H1 (cell line): ENCODE measurements at places on chromosomes 7 and 10.

- no peak overlapping the region for H3K27ac ChIP-seq
- no peak for DNase-seq
- no peak overlapping the region for H3K4me3 ChIP-seq
- no peaks in the 10 kb centered on the region for H3K27me3 ChIP-seq
Measured at GRCh38 chr7:106346678-106347217, 62.0 kb upstream of the NAMPT start.

GRCh38 chr10:130787243-130787642 lies 524.3 kb downstream of the TCERG1L start:
- no peak overlapping the region for H3K27ac ChIP-seq
- H3K4me3 ChIP-seq: no peak overlapping the region
- no peak for DNase-seq
- H3K27me3 ChIP-seq: no peaks in the 10 kb centered on the region

GRCh38 chr7:51304729-51305128 lies 11.9 kb downstream of the COBL start:
- no peaks in the 10 kb centered on the region for H3K36me3 ChIP-seq
- H3K27me3 ChIP-seq: no peaks in the 10 kb centered on the region
- DNase-seq: no peak
- no peak overlapping the region for H3K27ac ChIP-seq
- H3K4me3 ChIP-seq: no peak overlapping the region

- no peaks in the 10 kb centered on the region for H3K27me3 ChIP-seq
- DNase-seq: no peak
- no peaks in the 10 kb centered on the region for H3K4me1 ChIP-seq
- H3K4me3 ChIP-seq: no peak overlapping the region
Measured at GRCh38 chr10:65340340-65340739, 1585.5 kb upstream of the LRRTM3 start.

GRCh38 chr10:131679926-131680325 lies 220.9 kb upstream of the PPP2R2D start:
- peaks cover 20% of the 10 kb centered on the region; the same call in 1 of the 2 replicates for H3K4me1 ChIP-seq
- no peak overlapping the region for H3K27ac ChIP-seq
- H3K4me3 ChIP-seq: no peak overlapping the region
- DNase-seq: no peak
- no peaks in the 10 kb centered on the region for H3K27me3 ChIP-seq

- no peak overlapping the region for H3K4me3 ChIP-seq
- H3K27ac ChIP-seq: no peak overlapping the region
- H3K36me3 ChIP-seq: no peaks in the 10 kb centered on the region
- DNase-seq: no peak
- H3K27me3 ChIP-seq: no peaks in the 10 kb centered on the region
Measured at GRCh38 chr10:106942035-106942662, 222.4 kb downstream of the SORCS1 start.

DNA sequence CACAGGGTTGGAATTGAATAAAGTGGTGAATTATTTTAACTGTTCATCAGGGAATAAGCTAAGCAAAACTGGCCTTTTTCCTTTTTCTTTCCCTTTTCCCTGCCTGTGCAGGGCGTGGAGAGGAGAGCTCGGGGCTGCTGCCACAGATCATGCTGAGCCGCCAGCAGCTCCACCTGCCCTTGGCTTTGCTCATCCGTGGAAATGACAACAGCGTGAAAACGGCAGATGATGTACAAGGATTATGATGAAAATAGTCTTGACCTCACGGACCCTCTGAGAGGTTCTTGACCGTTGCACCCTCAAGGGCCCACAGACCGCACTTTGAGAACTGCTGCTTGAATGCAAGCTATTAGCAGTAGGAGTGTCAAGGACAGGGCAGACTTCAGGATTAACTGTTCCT lies 10.6 kb downstream of the PPP2R2D start:
- DNase-seq: no peak
- H3K36me3 ChIP-seq: peaks cover 3% of the 10 kb centered on the region; the same call in 1 of the 2 replicates
- H3K4me3 ChIP-seq: no peak overlapping the region
- no peaks in the 10 kb centered on the region for H3K4me1 ChIP-seq

- H3K4me1 ChIP-seq: no peaks in the 10 kb centered on the region
- H3K27me3 ChIP-seq: no peaks in the 10 kb centered on the region
- no peak for DNase-seq
- no peaks in the 10 kb centered on the region for H3K36me3 ChIP-seq
Measured at GRCh38 chr10:6928586-6928985, 348.5 kb upstream of the PRKCQ start.

DNA sequence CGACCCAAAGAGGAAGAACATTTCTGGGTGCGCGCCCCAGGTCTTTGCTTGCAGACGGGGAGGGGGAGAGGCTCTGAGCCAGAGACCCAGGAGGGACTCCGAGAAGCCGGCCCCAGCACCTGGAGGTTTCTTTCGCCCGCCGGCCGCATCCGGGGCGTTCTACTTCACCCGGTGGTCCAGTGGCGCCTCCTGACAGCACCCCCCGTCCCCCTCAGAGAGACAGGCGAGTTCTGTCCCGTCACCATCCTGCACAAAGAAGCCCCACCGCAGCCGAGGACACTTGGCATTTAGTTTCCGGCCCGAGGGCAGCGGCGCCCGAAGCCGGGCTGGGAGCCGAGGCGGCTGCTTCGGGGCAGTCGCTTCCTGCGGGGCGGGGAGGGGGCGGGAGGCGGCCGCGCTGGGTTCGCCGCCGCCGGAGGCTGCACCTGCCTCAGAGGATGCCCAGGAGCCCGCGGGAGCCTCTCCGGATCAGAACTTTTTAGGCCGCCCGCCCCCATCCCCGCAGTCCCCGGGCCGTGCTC lies at the start of gene TMEM178B:
Gene TMEM178B (plus strand): TSS at position 424 of the 521 bp plus-strand sequence.
- peak within 1 kb of the TSS; percentile 62 for H3K4me3 ChIP-seq
- no peak for DNase-seq
- 0 out of 2 replicates have a peak within 1 kb of the TSS, but pooled peaks have one; percentile 16 for H3K27ac ChIP-seq
- H3K36me3 ChIP-seq: no peaks in the 10 kb centered on the region

DNA sequence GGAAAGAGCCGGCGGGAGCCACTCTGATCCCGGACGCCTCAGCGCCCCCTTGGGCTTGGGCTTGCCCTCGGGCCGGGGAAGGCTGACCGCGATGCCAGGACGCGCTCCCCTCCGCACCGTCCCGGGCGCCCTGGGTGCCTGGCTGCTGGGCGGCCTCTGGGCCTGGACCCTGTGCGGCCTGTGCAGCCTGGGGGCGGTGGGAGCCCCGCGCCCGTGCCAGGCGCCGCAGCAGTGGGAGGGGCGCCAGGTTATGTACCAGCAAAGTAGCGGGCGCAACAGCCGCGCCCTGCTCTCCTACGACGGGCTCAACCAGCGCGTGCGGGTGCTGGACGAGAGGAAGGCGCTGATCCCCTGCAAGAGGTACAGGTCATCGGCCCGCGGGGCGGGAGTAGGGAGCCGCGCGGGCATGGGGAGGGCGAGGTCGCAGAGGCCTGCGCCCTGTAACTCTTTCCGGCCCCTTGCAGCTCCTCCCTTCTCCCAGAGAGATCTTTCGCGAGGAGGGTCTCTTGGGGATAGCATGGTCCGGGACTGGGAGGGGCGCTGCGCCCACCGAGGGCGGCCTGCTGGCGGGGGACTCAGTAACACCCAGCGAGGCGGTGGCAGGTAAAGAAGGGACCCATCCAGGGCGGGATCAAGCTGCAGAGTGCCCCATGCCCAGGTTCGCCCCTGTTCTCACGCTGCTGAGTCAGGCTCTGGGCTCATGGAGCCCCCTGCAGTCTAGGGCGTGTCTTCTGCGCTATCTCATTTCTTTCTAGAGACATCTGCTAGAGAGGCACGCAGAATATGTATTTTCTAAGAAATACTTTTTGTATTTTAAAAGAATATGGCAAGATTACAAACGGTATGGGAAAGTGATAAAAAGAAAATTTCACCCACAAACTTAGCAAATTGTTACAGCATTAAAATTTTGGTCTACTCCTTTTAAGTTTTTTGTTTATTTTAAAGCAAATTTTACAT lies 687 bp downstream of the EPDR1 start:
- H3K27ac ChIP-seq: no peak overlapping the region
- H3K36me3 ChIP-seq: no peaks in the 10 kb centered on the region
- H3K4me1 ChIP-seq: no peaks in the 10 kb centered on the region; the same call in 1 of the 2 replicates
- DNase-seq: peak; percentile 78
- H3K27me3 ChIP-seq: peaks cover 25% of the 10 kb centered on the region
- H3K4me3 ChIP-seq: peak overlapping the region; percentile 69

DNA sequence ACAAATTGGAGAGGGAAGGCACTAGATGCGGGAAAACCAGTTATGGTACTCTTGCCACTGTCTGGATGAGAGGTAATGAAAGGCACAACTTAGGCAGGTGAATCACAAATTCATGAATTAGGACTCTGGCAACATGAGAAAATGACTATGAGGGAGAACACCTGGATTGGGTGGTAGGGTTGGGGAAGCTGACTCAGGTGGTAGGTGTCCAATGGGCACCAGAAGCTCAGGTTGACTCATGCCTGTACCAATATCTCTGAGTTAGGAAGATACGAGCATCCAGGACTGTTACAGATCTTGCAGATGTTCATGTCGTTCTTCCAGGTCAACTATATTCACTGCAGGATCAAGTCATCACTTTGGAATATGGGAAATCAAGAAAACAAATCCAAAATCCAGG lies 56.7 kb downstream of the NPY start:
- H3K27me3 ChIP-seq: no peaks in the 10 kb centered on the region
- H3K4me3 ChIP-seq: no peak overlapping the region
- DNase-seq: no peak
- no peaks in the 10 kb centered on the region for H3K36me3 ChIP-seq

GRCh38 chr10:92965314-92965713 lies 95.3 kb upstream of the CYP26C1 start:
- H3K4me1 ChIP-seq: no peaks in the 10 kb centered on the region
- DNase-seq: no peak
- H3K4me3 ChIP-seq: no peak overlapping the region
- H3K27me3 ChIP-seq: no peaks in the 10 kb centered on the region
- H3K27ac ChIP-seq: no peak overlapping the region
- no peaks in the 10 kb centered on the region for H3K36me3 ChIP-seq
